ENCODE measurements at places on chromosomes 7 and 10. TPM values are rescaled to one million over a fixed set of nuclear protein-coding genes. Genes with fewer than 3 reads are reported as not detected.

- no peak for DNase-seq
These were observed 10.5 kb upstream of the EBLN1 start for GRCh38 chr10:22228167-22228938.

DNA sequence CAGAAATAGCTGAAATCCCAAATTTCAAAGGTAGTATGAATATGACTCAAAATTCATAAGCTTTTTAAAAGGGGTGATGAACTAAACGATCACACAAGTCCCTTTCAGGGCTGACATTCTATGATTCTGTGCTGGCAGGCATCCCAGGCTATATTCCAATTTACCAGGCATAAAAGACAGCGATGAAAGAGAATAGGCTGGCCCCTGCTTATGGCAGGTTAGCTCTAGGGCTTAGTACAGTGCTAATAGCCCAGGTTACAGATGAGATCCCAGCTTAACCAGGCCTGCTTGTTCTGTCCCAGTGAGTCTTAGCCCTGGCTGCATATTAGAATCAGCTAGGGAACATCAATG lies 56.4 kb downstream of the CDHR3 start:
- DNase-seq, result no peak

- no peak for DNase-seq
These were observed 3.5 kb upstream of the GHITM start for GRCh38 chr10:84135836-84136235.

GRCh38 chr10:104681485-104681884 lies 40.4 kb downstream of the SORCS3 start:
- no peak for DNase-seq

DNA sequence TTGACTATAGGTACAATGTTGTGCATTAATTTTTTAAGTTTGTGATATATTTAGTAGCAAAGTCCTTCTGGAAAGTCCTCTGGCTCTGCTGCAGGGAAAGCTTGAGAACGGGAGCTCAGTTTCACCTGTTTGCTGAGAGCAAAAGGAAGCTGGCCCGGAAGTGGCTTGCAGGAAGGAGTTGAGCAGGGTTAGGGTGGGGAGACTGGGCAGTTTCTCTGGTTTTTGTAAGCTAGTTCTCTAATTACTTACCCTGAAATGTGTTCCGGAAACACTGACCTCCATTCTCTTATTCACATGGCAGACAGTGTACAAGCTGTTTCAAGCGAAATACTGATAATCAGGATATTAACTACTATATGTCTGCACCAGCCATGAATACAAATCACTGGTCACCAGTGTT lies 22.3 kb downstream of the MAP3K8 start:
- DNase-seq, result no peak

DNA sequence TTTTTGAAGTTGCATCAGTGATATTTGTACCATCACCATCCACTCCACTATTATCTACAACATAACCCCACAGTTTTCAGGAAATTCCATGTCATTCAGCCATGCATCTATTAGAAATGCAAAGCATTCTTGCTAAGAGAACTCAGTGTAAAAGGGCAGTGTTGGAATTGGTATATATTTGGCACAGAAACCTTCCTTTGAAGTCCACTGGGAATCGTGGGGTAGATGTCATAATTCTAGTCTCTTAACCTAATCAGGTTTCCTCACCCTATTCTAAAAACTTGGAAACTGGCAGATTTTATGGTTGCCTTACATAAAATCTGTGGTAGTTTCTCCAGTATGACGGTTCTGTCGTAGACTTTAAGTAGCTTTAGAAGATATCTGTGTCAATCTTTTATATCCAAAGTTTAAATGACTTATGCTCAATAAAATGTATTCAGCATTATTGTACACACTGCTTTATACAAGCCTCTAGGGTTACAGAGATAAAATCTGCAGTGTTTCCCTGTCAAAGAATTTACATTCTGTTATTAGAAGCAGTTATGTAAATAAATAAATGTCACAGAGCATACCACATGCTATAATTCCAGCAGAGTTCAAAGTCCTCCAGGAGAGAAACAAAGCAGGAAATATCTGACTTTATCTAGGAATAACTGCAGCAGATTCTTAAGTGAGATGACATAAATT lies 704.4 kb upstream of the CELF2 start:
- DNase-seq, result no peak

DNA sequence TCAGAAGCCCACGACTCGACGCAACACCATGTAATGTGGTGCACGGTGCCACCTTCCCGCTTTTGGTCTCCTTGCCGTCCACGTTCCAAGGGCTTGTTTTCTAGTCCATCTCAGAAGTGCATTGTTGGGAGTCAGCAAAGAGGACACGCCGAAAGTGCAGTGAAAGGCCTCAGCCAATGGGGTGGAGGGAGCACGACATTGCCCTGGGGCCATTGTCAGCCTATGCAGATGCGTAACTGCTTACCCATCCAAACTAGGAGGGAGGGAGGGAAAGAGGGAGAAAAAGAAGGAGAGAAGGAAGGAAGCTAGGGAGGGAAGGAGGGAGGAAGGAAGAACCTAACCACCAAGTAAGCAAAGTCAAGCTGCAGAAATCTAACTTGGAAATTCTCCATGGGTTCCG lies 202.4 kb downstream of the CCDC3 start:
- DNase-seq, result no peak

GRCh38 chr10:52668024-52668423 lies 104.6 kb downstream of the MBL2 start:
- DNase-seq, result no peak

DNA sequence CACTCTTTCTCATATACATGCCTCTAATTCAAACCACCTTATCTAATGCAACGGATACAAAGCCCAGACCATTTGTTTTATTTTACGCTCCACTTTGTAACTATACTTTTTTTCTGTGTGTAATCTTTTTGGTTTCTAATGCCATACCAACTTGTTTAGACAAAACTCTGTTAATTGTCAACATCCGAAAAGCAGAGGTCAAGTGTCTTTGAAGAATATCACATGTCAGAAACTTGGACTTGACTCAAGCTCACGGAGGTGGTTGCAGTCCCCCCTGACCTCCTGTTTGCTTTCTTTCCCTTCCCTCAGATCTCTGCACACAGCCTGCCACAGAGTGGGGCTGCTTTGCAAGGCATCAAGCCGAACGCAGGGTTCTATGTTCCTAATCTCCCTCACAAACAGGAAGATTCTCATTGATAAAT lies 698.9 kb downstream of the PARD3 start:
- DNase-seq, result no peak

GRCh38 chr10:97365761-97366351 lies 31.3 kb upstream of the FRAT2 start:
- DNase-seq, result no peak

- no peak for DNase-seq
These were observed 351.8 kb upstream of the ETV1 start for GRCh38 chr7:14341200-14341775.

DNA sequence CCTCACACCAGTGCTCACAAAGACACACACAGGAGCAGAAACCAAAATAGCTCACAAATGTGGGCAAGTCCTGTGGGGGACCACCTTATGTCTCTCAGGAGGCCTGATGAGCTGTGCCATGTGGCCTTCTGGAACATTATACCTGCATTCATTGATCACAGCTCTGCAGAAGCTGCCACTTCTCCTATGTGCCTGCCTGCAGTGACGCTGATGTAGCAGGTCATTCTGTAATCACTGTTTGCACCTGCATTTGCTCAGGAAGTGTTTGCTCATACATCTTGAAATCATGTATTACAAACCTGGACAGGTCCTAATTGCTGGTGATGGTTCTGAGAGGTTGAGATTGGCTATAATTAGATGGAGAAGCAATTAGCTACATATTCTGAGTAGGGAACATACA lies 310.2 kb downstream of the AUTS2 start:
- no peak for DNase-seq

DNA sequence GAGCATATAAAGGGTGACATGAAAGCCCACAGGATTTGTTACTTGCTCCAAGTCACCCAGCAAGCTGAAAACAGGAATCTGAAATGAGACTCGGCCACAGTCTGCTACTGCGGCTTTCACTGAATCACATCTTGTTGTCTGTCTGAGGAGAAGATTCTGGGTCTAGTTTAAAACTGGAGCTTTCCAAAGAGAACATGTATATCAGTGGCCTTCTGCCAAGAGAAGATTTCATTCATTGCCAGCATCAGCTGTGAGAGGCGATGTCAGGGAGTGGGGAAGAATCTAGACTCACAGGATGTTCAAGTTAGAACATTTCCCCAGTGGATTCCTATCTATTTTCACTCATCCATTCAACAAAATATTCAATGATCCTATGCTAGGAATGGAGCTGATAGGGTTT lies 122.8 kb downstream of the GALNT17 start:
- DNase-seq, result no peak

GRCh38 chr10:129472696-129473555 lies 5.9 kb downstream of the MGMT start:
- DNase-seq, result no peak

DNA sequence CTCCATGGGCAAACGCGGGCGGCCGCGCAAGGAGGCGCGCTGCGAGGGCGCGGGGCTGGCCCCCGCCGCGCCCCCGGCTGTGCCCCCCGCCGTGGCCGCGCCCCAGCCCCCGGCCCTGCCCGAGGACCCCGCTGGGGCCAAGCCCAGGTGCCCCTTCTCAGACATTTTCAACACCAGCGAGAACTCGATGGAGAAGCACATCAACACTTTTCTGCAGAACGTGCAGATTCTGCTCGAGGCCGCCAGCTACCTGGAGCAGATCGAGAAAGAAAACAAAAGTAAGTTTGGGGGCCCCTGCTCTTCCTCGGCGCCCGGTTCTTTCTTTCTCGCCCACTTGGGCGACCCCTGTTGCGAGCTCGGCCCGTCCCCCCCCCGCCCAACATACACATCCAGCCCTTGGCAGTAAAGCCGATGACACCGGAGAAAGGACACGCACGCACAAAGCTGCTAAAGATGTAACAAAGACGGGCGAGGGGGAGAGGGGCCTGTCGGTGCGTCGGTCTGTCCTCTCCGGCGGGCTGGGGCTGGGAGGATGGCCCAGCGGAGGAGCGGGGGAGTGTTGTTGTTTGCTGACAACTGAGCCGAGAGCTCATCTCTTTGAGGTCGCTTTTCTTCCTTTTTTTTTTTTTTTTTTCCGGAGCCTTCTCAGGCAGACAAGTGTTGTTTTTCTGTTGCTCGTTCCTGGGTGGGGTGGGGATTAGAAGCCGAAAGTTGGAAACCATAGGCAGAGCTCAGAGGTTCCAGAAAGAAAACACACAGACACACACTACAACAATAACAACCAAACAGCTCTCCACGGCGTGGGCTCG lies 604 bp downstream of the MXI1 start:
- peak; percentile 63 for DNase-seq

- no peak for DNase-seq
These were observed 59.0 kb downstream of the IKZF1 start for GRCh38 chr7:50363327-50364060.

DNA sequence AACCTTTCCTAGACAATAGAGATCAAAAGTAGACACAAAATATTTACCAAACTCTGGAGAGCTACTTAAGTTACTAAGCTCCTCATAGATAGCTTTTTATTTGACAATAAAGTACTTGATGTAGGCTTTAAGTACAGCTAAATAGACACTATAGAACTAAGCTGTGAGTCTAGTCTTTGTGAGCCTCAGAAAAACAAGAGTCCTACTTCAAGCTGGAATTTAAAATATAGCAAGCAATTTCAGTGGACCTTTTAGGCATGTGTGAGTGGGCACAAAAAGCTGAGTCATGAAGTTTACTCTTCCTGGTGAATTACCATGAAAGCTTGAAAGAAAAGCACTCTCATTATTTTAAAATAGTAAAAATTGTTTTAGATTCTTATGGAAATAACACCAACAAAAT lies 76.1 kb downstream of the ADD3 start:
- no peak for DNase-seq

- DNase-seq, result no peak
These were observed 89.3 kb downstream of the LYZL2 start for GRCh38 chr10:30540276-30540675.

GRCh38 chr10:69994262-69994661 lies 58.4 kb upstream of the MACROH2A2 start:
- DNase-seq, result no peak

DNA sequence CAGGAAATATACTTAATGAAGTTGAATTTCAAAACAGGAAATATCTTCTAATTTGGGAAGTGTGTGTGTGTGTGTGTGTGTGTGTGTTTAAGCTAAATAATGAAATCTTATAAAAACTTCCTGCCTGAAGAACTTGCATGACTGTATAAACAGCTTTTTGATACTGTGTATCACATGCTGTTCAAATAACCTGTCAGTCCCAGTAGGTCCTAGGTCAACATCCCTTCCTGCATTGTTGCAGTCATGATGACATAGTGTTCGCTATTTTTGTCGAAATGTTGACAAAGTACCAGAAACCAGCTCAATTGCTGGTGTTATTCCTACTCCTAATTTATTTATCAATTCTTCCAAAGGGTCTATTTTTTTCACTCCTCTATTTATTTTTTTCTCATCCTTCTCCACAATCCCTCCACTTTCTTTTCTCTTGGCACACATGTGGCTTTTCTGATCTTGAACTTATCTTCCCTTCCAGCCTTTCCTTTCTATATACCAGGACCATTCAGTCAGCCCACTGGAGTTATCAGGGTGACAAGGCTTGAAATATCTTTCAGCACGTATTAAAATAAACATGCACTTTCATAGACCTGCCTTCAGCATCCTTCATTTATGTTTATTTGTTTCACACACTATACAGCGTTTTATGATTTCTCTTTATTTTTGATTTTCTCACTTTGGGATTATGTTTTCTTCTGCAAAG lies 115.8 kb downstream of the PLXDC2 start:
- DNase-seq, result no peak

DNA sequence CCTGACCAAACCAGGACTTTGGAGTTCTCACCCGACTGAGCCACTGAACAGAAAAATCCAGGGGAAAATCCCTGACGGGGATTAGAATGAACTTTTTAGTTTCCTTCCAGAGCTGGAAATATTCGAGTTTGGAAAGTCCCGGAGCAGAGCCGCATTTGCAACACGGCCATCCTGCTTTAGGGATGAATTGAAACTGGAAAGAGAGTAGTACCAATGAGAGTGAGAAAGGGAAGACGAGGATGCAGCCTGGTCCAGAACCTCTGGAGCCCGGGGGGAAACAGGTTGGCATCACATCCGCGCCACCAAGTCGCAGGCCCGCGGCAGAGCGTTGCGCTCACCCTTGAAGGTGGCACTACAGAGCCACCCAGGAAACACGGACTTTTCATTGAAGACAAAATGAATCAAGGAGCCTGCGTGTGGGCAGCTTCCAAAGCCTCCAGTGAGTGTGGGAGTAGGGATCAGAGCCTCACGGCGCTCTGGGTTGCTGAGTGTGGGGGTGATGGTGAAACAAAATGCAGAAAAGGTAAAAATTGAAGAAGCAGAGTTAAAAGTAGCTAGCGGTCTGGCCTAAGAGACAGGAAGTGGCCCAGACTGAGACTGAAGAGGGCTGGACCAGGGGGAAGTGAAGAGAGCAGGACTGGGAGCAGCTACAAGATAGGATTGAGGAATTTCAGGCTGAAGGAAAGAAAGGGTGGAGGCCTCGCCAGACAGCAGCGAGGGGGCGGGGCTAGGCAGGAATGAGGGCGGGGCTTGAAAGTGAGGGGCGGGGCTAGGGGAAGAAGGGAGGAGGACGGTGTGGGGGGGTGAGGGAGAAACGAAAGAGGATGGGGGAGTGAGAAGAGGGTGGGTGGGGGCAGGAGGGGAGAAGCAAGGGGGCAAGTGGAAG lies 1.8 kb downstream of the SMURF1 start:
- DNase-seq, result peak; percentile 85

GRCh38 chr7:155731380-155731779 lies 80.9 kb downstream of the SHH start:
- DNase-seq, result no peak

The CHAT gene
- not detected for total RNA-seq

The LRRC61 gene
- 21.8 TPM for total RNA-seq

The UNCX gene
- total RNA-seq, result not detected

The PSMA2 gene
- total RNA-seq, result 53.7 TPM

The PARD3 gene
- total RNA-seq, result 66.9 TPM

The AMZ1 gene
- total RNA-seq, result 0.24 TPM

The IFIT2 gene
- 2.1 TPM for total RNA-seq

The GDF10 gene
- not detected for total RNA-seq

The IL6 gene
- total RNA-seq, result not detected

The HOXA3 gene
- 3.4 TPM for total RNA-seq
